AG04449 (cell line): ENCODE measurements at places on chromosomes 4 and X.

GRCh38 chrX:154761977-154762536 lies 607 bp upstream of the DKC1 start:
- no peak for DNase-seq

GRCh38 chr4:14607578-14607977 lies 394.7 kb upstream of the CPEB2 start:
- no peak for DNase-seq

GRCh38 chr4:159655547-159655946 lies 552.7 kb downstream of the RAPGEF2 start:
- DNase-seq, result no peak

DNA sequence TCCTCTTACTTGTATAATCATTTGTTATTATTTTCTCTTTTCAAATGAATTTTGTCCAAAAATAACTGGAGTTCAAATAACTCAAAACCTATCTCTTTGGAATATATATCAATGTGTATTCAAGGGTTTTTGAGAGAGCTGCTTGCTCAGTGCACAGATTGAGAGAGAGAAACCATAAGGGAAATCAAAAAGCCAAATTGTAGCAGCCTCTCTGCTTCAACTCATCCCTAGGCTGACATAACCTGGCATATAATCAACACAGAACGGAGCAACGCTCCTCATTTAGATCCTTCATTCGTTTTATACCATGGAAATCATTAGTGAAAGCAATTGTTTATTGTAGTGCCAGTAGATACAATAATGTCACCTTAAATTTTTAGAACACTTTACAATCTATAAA lies 1.8 kb upstream of the GPM6A start:
- DNase-seq, result no peak

DNA sequence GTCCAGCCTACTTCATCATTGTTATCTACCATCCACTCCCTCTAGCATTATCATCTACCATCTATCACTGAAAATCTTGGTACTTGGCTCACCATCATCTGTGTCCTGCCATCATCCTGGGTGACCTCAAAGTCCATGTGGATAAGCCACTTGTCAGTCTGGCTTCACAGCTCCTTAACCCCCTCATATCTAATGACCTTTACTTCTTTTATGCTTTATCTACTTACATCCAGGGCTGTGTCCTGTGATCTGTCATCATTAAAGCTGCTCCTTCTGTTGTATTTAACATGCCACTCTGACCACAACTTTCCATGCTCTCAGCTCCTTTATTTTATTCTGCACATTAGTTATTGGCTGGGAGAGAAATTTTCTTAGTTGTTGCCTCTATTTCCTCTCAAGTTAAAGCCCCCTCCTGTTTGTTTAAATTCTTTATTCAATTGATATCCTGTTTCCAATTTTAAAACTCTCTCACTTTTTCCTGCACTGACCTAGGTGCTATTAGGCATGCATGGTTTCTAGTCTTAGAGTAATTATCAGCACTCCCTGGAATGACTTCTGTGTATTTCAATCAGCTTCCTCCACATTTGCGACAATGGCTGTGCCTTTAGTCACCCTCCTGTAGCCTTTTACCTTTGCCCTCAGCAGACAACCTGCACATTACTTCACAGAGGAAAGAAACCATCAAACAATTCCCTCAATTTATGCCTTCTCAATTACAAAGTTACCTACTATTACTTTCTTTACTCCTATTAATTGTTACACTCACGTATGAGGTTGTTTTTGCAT lies 8.1 kb upstream of the FABP2 start:
- no peak for DNase-seq

- DNase-seq, result no peak
Measured at GRCh38 chr4:7529368-7530080, 94.8 kb upstream of the PSAPL1 start.

- DNase-seq, result no peak
Measured at GRCh38 chr4:127868196-127868595, 12.5 kb upstream of the PLK4 start.

DNA sequence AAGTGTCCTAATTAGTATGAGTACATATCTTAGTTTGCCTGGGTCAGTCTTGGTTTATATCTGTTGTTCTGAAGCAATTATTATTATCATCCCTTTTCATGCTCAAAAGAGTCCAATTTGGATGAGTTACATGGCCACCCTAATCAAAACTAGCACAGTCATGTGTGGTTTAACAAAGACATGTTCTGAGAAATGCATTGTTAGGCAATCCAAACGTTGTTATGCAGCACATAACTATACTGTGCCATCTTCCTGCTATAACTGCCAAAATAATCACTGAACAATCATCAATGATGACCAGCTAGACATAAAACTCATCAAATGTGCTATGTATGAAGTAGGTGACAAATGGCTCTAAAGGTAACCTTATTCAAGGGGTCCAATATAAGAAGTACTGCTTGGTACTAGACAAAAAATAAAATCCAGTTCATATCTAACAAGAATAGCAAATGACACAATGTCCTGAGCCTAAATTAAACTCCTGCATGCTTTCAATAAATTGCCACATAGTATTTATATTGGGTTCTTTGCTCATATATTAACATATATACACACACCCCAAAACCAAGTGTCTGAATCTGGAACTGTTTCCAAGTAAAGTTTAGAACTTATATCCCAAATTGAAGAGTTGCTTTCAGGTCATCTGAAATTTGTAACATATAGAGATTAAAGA lies 41.9 kb downstream of the CNOT6L start:
- no peak for DNase-seq

- DNase-seq, result no peak
Measured at GRCh38 chrX:115330498-115331168, 41.1 kb downstream of the LUZP4 start.

DNA sequence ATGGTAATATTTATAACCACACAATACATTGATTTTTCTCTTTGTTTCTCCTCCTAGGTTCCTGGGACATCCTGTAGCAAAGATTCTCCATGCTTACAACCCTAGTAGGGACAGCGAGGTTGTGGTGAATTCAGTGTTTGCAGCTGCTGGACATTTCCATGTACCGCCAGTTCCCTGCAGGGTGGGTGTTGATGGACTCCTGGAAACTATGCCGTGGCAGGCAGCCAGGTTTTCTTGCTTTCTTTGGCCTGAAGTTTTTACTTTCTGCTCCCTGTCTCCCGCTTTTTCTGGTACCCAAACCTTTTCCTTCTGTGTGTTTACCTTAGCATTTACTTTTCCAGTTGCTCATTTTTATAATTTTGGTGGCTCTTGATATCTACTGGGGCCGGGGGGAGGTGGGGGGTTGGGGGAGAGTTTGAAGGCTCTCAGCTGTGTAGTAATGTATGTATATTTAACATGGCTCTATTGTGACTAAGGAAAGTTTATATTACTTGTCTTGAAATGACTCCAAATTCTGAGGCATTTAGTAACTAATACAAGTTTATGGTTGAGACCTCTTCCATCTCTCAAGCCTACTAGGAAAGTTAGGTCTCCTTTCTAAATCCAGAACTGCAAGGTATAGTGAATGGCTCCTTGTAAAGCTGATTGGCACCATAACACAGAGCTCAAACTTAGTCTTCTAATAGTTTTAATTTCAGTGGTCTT lies 89.7 kb downstream of the TMEM131L start:
- DNase-seq, result no peak

- no peak for DNase-seq
Measured at GRCh38 chr4:118757761-118758251, 72.6 kb downstream of the METTL14 start.
